ENCODE measurements at places on chromosomes 6 and 20.

DNA sequence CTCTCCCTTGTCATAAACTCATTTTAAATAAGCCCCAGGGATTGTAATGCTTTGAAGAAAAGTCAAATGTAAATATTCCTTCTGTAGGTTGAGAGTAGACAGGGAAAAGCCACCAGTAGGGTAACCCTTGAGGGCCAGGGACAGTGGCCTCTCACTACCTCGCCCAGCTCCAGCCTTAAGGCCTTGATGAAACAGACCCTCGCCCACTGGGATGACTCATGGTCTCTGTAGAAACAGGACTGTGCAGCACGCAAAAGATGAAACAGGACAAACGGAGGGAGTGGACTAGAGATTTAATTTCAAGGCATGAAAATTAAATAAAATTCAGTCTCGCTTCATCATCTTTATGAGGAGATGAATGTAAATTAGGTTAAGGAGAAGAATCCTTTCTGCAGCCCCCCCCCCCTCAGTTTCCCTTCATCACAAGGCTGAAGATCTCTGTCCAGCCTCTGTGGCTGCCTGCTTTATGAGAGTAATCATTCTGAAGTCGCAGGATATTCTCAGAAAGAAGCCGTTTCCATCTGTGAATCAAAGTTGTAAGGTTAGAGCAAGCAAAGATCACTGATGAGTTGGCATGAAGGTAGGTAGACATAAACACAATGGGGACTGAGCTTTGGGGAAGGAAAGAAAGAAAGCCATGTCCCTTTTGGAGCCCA is 60.4 kb downstream of the TMEM200A start:
- DNase-seq = no peak

- no peak for DNase-seq
These were observed 5.7 kb upstream of the PLN start for GRCh38 chr6:118542184-118542952.

DNA sequence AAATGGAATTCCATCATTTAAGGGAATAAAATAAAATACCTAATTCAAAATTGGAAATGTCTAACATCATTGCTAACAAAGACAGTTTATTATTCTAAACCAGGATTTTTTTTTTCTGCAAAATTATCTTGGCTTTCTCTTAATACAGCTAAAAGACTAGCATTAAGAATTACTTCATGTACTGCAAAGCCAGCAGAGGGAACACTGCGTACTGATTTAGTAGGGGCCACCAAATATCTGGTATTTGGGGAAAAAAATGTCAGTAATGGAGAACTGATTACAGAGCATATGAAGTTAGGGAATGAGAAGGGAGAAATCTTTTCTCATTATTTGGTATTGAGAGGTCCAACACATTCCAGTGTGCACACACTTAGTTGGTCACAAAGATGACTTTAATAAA is 3.2 kb upstream of the SOX4 start:
- DNase-seq = no peak

GRCh38 chr6:108730635-108731515 is 117.3 kb upstream of the ARMC2 start:
- no peak for DNase-seq

- no peak for DNase-seq
These were observed 78.2 kb downstream of the ELOVL4 start for GRCh38 chr6:79869184-79869583.

- no peak for DNase-seq
These were observed 419.9 kb downstream of the BTBD3 start for GRCh38 chr20:12337601-12338000.

DNA sequence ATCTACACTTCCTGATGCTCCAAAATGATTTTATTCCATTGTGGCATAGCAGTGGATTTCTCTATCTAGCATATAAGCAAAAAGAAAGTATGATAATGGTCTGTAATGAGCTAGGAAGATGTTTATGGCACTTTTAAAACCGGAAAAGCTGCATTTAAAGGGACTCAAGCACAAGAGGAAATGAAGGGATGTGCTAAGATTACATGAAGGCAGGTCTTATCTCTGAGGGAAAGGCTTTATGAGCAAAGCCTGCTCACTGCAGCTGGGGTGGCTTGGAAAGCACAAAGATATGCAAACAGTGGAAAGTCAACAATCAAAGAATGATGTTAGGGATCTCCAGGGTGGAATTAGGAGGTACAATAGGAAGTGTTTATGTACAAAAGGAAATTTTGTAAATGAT is 138.2 kb downstream of the TENT5A start:
- no peak for DNase-seq

DNA sequence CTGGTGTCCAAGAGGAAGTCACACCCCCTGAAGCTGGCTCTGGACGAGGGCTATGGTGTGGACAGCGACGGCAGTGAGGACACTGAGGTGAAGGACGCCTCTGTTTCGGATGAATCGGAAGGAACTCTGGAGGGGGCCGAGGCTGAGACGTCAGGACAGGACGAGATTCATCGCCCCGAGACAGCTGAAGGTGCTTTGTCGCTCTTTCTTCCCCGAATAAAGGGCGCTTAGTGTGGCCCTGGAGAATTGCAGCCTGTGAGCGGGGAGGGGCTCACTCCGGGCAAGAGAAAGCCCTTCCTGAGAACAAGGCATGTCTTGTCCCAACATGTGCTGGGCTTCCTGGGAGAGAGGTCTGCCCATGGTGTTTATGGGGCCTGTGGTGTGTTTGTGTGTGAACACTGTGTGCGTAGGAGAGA is 41.4 kb downstream of the MYT1 start:
- DNase-seq = no peak

GRCh38 chr20:51311636-51312479 is 230.7 kb downstream of the NFATC2 start:
- no peak for DNase-seq

DNA sequence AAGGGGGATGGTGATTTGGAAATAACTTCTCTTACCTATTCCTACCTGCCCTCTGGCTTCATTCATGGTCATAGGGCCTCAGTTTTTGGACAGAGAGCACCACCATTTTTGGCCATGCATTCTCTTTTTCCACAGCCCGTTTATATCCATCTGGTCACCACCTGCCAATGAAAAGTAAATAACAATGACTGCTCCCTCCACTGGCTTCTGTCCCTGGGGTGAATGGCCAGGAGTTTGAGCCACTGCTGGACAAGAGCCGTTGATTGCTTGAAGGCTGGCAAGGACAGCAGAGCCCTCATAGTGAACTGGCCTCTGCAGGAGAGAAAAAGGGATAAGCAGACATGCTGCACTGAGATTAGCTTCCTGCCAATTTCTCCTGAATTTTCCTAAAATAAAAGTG is 261.8 kb downstream of the ADGB start:
- no peak for DNase-seq

DNA sequence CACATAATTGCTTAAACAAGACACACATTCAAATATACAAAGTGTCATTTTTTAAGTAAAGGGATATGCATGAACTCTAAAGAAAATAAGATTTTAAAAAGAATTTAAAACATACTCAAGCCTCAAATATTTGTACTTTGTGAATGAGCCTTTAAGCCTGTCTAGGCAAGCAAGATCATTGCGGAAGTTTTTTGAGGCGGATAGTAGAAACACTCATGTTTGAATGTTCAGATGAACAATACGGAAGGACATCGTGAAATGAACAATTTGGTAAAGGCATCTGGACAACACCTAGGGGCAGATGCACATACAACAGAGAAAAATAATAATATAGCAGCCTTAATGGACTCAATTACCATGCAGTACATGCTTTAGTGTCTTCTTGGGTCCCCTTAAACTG is 928.9 kb downstream of the TFAP2A start:
- DNase-seq = no peak

DNA sequence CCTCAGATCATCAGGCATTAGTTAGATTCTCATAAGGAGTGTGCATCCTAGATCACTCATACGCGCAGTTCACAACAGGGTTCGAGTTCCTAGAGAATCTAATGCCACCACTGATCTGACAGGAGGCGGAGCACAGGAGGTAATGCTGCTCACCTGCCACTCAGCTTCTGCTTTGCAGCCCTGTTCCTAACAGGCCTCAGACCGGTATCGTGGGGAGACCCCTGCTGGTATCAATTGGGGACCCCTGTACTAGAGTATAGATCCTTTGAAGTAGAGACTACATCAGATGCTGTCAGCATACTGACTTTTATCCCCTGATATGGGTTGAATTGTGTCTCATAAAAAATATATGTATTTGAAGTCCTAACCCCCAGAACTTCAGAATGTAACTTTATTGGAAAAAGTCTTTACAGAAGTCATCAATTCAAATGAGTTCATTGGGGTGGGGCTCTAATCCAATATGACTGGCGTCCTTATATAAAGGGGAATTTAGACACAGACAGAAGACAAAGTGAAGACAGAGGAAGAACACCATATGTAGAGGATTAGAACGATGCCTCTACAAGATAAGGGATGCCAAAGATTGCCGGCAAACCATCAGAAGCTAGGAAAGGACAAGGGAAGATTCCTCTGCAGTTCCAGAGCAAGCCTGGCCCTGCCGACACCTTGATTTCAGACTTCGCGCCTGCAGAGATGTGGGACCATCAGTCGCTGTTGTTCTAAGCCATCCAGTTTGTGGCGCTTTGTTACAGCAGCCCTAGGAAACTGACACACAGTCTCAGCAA is 104.4 kb upstream of the BTBD3 start:
- no peak for DNase-seq

GRCh38 chr6:107563694-107564588 is 74.0 kb downstream of the SOBP start:
- no peak for DNase-seq

- DNase-seq = no peak
These were observed 53.9 kb downstream of the PREX1 start for GRCh38 chr20:48773837-48774418.

GRCh38 chr6:84260196-84260595 is 32.8 kb upstream of the CEP162 start:
- no peak for DNase-seq

- no peak for DNase-seq
These were observed 39.1 kb downstream of the LHFPL5 start for GRCh38 chr6:35844290-35844689.

DNA sequence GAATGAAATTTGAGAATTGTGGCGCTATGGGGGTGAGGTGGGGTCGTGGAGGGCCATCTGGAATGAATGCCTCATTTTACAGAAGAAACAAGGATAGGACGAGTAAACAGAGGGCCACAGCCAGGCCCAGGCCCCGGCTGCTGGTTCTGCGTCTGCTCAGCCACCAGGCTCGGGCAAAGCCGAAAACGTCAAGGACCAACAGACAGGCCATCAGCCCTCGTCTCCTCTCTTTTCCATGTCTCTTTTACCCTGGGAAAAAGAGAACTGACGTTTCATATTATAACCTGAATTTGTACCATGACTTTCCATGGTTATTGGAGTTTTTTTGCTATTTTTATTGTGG is 212.4 kb upstream of the ARID1B start:
- DNase-seq = no peak

DNA sequence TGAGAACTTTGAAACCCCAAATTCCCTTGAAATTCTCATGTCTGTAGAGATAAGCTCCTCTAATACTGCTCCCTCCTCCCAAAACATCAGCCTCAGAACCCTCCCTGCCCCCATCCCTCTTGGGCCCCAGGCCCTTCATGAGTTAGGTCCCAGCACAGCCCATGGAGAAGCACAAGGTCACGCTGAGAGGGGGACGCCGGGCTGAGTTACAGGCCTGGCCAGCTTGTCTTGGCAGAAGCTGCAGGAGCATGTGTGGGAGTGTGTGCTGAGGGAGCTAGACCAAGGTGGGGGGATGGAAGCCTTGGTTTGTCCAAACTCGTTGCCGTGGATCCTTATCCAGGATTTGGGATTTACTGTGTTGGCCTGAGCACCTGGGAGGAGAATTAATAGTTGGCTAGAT is 8.5 kb upstream of the PTCRA start:
- DNase-seq = no peak

DNA sequence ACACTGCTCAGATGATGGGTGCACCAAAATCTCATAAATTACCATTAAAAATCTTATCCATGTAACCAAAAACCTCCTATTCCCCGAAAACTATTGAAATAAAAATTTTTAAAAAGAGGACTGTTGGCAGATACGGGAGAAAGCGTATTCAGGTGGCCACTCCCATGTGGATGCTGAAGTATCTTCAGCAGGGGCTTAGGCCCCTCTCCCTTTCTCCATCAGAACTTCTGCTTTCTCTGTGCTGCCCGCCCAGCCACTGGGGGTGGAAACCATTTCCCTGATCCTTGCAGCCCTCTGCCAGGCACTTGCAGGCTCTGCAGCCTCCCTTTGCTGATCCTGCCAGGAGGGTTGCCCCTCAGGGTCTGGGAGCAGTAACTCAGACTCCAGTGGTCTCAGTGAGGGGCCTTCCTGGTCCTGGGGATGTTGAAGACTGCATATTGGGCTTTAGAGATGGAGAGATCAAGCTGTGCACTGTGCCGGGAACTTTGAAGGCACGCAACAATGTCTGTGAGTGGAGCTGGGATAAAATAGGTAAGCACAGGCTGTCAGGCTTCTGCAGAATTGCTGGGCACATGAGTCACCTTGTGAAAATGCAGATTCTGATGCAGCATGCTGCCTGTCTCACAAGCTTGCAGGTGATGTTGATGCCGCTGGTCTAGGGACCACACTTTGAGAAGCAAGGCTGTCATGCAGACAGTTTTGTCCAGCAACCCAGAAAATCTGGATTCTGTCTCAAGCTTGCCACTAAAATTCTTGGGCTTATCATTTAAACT is 59.6 kb downstream of the SLC24A3 start:
- DNase-seq = no peak

GRCh38 chr6:121619987-121620740 is 184.7 kb downstream of the GJA1 start:
- no peak for DNase-seq

DNA sequence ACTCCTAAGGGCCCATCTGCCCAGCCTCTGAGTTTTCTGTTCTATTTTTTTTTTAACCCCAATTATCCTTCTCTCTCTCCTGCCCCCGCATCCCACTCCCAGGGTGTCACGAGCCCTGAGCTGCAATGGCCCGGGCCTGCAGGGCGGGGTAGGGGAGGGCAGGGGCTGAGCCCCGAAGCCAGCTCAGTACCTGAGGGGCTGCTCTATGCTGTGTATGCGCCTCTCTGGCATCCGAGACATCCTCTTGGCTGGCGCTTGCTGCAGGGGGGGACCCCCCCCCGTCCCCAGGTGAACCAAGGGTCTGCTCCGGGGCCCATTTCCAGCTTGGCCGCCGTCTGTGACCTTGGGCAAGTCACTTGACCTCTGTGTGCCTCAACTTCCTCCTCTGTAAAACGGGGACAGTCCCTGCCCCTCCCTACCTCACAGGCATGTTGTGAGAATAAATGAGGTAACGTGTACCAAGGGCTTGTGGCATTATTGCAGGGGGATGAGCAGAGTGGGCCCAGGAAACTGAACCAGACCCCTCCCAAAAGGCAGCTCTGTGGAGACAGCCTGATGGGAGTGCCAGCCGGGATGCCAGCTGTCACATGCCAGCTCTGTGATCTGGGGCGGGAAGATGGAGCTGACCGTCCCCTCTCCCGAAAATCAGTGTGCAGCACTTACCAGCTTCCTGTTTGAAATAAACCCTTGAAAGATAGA is 13.0 kb upstream of the MYL9 start:
- no peak for DNase-seq

DNA sequence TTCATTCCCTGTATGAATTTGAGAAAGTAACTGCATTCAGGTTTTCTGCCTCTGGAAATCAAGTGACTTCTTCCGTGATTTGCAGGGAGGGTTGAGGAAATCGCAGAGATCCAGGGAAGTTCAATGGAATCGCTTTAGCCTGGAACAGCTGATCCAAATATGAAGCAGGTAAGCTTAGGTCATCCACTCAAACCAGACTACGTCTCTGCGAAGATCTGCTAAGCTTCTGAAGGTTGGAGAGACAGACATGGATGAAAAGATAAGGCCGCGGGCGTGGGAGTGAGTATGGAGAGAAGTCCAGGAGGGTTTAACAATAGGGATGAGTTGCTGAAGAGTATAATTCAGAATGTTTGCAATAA is 34.2 kb upstream of the BTN3A2 start:
- no peak for DNase-seq
